Stimulated activated naive CD8-positive, alpha-beta T cell treated with anti-CD3 and anti-CD28 coated beads, Interleukin-15, Interleukin-2, amounts not matched to agents 100 U/mL and 50 U/mL, for 24 hours (primary cell): ENCODE measurements at places on chromosomes 7 and 10.

- DNase-seq: no peak
Observed at GRCh38 chr7:29494350-29494749, 69.3 kb upstream of the PRR15 start.

DNA sequence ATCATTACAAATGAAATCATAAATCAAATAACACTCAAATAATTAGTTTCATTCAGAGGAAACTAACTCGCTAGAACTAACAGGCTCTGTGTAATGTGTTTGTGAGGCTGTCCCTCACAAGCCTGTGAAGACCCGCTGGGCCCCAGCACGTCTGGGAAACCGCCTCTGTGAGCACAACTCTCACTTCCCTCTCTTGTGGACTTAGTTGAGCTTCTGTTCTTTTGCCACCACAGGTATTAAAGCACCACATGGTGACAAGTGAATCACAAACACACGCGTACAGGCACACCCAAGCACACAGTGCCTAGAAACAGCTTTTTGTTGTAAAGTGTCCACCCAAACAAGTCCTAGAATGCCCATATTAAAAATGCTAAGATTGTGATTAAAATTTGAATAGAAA lies 51.0 kb downstream of the ZNF777 start:
- no peak for DNase-seq

GRCh38 chr10:15426558-15426957 lies 55.5 kb upstream of the FAM171A1 start:
- no peak for DNase-seq

DNA sequence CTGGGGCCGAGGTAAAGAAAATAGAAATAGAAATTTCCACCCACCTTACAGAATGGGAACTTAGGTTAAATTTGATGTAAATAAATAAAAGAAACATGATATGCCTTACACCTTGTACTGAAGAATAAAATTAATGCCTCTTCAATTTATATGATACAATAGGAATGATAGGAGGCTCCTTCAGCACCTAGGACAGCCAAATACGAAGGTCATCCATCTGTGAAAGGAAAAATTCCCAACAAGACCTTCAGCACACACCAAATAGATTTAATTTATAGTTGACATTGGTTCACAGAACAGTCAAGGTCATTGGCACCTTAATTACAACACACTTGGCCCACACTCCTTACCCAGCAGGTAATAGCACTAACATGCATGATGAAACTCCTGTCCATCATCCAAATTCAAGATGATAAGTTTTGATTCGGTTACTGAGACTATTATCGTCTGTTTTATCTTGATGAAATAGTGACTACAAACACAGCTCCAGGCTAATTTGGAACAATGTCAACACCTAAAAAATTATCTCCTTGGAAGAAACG lies 250.9 kb downstream of the SNX13 start:
- no peak for DNase-seq

GRCh38 chr7:134771111-134771510 lies 8.3 kb upstream of the CALD1 start:
- DNase-seq: no peak

DNA sequence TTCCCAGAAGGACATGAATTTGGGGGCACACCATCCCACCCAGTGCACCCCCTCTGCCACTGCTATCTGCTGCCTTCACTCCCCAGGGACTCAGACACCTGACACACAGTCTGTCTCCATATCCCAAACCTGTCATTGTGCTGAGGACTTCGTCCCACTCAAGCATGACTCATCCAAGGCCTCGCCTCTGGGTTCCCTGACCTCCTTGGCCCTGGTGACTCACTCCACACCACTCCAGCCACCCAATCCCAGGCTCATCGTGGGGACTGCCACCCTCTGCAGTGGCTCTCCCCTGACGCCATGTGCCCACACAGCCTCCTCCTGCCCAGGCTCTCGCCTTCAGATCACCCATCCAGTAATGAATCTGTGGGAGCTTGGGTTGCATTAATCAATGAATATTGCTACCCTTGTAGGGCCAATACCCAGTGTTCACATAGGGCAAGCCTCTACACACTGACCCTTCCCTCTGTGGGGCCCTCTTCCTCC lies 6.6 kb upstream of the INSIG1 start:
- DNase-seq: peak; percentile 51

GRCh38 chr10:70535451-70535850 lies 56.9 kb downstream of the PALD1 start:
- DNase-seq: no peak

- DNase-seq: no peak
Observed at GRCh38 chr10:112759496-112759895, 190.6 kb upstream of the TCF7L2 start.

DNA sequence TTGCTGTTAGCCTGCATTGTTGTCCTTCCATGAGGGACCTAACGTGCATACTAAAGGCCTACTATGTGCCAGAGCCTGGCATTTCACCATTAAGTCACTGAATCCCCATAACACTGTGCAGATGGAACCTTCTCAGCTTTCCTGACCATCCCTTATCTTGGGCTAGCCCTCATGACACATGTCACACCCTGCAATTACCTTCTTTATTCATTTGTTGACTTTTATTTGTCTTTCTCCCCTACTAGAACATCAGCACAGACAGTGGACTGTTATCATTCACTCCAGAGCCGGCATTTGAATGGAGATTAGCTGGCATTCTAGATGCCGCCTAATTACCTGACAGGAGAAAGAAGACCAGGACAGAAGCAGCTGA lies 471.1 kb upstream of the GALNT17 start:
- no peak for DNase-seq

GRCh38 chr7:36217961-36218284 lies 64.9 kb downstream of the EEPD1 start:
- DNase-seq: no peak

GRCh38 chr10:79084012-79084971 lies 15.5 kb downstream of the ZMIZ1 start:
- DNase-seq: no peak

GRCh38 chr10:117929327-117930067 lies 117.2 kb downstream of the RAB11FIP2 start:
- no peak for DNase-seq

DNA sequence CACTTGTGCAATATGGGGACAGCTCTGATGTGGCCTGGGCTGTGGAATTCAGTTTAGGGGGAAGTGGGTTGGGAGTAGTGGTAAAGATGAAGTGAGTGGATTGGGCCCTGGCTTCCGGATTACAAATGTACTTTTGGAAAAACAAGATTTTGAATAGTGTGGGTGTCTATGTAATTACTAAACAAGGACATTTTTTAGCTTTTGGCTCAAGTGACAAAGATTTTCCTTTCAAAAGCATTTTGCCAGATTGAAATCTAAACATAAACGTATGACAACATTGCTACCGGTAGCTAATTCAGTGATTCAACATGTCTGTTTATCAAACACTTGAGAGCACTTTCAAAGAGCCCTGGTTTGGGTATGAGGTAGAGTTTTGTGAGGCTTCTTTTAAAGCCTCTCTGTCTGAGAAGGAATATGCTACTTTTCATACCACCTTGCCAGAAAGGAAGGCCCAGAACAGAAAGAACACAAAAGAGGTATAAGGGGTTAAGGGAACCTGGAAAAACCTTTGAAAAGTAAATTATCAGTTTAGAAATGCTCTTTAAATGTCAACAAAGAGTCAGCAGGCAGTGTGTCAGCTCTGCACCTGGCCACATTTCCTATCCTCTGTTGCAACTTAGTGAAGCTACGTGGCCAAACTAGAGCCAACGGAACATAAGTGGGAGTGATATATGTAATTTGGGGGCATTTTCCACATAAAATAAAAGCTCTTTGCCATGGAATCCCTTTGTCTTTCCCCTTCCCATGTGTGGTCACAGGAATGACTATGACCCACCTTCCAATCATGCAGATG lies 516.1 kb downstream of the NRG3 start:
- DNase-seq: no peak

- no peak for DNase-seq
Observed at GRCh38 chr10:79181698-79182521, 113.1 kb downstream of the ZMIZ1 start.

- peak; percentile 31 for DNase-seq
Observed at GRCh38 chr10:35379226-35380137, 43.2 kb downstream of the CCNY start.

GRCh38 chr7:139086454-139086853 lies 23.1 kb downstream of the ZC3HAV1 start:
- peak; percentile 4 for DNase-seq

DNA sequence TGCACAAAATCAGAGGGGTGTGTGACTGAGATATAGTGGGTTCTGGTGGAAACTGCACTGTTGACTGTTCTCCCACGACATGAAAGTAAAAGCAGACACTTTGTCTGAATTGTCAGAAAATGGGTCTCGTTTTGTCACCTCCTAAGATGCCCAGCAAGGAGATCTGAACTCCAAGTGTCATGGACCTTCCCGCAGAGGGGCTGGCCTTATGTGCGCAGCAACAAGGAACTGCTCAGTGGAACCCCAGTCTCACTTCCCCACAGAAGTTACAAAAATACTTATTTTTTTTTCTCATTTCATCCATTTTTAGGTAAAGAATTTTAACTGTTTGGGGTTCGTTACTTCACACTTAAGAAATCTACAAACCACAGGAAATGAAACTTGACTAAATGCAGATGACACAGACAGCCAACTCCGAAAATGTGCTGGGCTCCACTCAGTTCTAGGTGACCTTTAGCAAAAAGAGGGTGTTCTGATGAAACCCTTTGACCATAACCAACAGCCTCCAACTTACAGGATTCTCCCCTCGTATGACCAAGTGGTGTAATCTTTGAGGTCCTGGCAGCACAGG lies 115.0 kb downstream of the FAM107B start:
- peak; percentile 54 for DNase-seq

GRCh38 chr7:107596881-107597581 lies 17.0 kb downstream of the BCAP29 start:
- DNase-seq: no peak

- no peak for DNase-seq
Observed at GRCh38 chr7:23907012-23907411, 197.0 kb downstream of the STK31 start.

GRCh38 chr7:31192986-31193385 lies 140.9 kb downstream of the ADCYAP1R1 start:
- peak; percentile 13 for DNase-seq

GRCh38 chr10:59372543-59372942 lies 10.2 kb upstream of the FAM13C start:
- no peak for DNase-seq

DNA sequence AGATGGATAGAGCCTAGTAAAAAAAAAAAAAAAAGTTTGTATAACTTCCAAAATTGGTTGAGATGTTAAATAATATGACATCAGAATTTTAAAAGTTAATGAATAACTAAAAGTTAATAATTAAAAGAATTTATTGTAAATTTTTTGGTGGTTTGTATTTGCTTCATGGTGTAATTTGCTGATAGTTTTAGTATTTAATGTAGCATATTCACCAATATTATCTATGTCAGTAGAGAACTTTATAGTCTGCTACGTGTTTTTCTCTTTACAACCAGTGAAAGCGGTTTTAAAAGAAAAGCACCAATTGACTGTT lies 51.8 kb upstream of the STEAP4 start:
- no peak for DNase-seq

DNA sequence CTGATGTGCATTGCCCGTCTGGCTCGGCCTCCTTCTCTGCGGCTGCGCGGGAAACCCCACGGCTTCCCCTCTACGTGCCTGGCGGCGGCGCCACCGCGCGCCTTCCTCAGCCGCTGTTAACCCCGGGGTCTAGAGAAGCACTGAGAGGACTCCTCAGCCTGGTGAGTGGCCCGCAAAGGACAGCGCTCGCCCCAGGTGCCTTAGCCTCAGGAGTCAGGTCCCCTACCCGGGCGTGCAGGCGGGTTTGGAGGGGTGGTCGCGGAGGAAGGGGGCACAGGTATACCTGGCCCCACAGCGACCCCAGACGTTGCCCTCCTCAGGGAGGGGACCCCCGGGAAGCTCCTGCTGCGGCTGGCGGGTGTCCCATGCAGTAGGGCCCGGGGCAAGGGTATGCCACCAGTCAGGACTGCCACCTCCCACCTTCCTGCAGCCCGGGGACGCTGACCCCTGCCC lies 51.0 kb downstream of the ARL5B start:
- no peak for DNase-seq

DNA sequence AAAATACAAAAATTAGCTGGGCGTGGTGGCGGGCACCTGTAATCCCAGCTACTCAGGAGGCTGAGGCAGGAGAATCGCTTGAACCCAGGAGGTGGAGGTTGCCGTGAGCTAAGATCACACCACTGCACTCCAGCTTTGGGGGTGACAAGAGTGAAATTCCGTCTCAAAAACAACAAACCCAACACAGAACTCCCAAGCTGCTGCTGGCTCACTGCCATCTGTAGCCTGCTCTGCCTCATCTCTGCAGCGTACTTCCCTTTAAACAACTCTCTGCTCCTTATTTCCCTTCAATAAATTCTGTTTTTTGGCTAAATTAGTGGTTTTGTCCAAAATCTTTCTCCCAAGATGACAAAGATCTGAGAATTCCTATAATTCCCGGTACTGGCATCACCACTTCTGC lies 189.2 kb upstream of the GALNT17 start:
- DNase-seq: no peak

- DNase-seq: no peak
Observed at GRCh38 chr10:58341422-58341821, 6.6 kb downstream of the UBE2D1 start.

GRCh38 chr7:7764520-7765396 lies 46.4 kb upstream of the RPA3 start:
- DNase-seq: no peak

- no peak for DNase-seq
Observed at GRCh38 chr7:49023345-49024328, 99.3 kb downstream of the CDC14C start.

DNA sequence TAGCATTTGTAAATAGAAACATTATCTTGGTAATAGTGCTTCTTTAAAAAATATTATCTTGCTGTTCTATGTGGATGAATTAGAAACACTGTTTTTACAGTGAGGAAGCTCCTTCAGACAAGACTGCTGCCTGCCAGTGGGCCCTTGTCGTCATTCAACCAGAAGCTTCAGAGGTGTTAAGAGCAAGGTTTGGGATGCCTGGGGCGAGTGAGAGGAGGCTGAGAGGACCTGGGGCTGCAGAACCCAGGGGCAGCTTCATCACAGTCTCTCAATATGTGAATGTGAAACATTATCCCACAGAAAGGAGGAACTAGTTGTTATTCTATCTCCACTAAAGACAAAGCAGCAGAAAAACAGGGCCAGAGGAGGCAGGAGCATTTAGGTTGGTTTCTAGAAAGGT lies 8.1 kb downstream of the PLPP4 start:
- no peak for DNase-seq

DNA sequence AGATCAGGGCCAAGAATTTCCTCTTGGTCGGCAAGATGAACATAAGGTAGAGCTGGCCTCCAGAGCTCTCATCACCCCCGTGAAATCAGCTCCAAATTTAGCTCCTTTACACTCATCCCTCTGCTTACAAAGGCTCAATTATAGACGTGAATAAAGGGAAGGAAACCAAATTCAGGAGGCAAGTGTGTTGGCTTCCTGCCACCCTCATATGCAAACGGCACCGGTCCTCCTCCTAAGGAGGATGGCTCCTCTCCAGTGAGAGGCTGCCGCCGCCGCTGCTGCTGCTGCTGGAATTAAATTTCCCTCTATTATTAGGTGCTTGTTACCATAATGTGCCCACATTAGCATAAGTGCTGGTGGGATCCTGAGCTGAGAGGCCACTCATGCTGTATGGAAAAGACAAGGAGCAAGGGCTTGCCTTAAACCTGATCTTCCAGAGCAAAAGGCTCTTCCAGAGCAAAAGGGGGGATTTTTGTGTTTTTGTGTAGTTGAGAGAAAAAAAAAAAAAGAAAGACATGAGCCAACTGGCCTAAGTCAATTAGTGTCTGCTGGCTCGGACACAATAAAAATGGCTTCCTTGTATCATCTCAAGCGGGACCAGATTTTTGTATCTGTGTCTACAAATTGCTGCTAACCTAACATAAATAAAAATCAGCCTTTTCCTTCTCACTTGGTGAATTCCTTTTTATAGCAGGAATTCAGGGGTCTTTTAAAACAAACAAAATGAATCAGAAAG lies 68.4 kb downstream of the CDHR3 start:
- no peak for DNase-seq
